ENCODE measurements at places on chromosomes 16 and 17.

DNA sequence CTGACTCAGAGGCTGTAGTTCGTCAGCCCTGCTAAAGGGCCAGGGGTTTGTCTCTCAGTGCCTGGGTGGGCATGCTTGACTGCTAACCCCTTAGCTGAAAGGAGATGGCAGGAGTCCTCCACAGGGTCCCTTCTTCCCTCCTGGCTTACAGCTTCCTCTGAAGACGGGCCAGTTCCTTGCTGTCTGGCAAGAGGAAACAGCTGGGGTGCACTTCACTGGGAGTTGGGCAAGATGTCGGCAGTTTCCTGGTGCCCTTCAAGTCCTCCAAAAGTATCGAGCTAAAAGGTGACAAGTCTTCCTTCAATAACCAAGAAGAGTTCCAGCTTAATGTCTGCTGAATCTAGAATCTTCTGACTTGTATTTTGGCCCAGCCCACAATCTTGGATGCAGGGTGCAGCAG is 23.4 kb downstream of the NUP85 start:
- DNase-seq, result no peak

GRCh38 chr16:84826558-84826941 is 6.8 kb downstream of the CRISPLD2 start:
- no peak for DNase-seq

DNA sequence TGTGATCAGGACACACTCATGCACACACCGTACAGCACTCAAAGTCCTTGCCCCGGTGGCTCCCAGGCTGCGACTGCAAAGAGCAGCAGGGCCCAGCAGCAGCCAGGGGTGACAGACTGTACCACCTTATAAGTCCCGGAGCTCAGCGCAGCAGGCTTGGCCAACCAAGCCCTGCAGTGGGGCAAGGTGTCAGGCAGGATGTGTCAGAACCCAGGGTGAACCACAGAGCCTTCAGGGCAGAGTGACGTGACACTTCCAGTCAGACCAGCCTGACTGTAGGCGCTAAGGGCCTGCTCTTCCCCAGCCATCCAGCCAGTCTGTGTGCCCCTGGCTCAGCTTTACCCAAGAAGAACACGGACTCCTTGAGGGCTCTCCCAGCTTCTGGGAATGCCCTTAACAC is 204.1 kb downstream of the COPRS start:
- peak; percentile 20 for DNase-seq

DNA sequence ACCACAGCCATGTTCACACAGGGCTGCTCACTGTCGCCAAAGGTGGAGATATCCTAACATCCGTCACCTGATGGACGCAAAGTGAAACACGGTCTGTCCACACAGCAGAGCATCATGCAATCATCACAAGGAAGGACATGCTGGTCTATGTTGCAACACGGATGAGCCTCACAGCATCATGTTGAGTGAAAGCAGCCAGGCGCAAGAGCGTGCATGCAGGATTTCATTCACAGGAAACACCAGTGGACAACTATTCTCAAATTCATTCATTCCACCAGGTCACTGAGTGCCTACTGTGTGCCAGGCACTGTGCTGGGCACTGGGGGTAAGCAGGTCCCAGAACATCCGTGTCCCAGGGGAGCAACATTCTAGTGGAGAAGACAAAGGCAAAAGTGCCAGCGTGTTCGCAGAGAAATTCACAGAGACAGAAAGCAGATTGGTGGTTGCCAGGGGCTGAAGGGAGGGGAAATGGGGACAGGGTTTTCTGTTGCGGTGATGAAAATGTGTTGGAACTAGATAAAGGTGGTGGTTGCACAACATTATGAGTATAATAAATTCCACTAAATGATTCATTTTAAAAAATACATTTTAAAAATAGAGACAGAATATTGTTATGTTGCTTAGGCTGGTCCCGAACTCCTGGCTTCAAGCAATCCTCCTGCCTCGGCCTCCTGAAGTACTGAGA is 22.7 kb upstream of the KCNJ12 start:
- DNase-seq, result no peak

DNA sequence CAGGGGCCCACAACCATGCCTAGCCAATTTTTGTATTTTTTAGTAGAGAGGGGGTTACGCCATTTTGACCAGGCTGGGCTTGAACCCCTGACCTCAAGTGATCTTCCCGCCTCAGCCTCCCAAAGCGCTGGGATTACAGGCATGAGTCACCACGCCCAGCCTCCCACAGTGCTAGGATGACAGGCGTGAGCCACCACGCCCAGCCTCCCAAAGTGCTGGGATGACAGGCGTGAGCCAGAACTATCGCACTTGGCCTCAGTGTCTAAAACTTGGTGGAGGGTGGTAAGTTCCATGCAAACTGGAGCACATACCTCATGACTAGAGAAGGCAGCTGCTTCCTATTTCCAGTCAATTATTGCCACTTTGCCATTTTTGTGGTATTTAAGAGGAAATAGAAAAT is 7.1 kb downstream of the HSD17B2 start:
- no peak for DNase-seq

DNA sequence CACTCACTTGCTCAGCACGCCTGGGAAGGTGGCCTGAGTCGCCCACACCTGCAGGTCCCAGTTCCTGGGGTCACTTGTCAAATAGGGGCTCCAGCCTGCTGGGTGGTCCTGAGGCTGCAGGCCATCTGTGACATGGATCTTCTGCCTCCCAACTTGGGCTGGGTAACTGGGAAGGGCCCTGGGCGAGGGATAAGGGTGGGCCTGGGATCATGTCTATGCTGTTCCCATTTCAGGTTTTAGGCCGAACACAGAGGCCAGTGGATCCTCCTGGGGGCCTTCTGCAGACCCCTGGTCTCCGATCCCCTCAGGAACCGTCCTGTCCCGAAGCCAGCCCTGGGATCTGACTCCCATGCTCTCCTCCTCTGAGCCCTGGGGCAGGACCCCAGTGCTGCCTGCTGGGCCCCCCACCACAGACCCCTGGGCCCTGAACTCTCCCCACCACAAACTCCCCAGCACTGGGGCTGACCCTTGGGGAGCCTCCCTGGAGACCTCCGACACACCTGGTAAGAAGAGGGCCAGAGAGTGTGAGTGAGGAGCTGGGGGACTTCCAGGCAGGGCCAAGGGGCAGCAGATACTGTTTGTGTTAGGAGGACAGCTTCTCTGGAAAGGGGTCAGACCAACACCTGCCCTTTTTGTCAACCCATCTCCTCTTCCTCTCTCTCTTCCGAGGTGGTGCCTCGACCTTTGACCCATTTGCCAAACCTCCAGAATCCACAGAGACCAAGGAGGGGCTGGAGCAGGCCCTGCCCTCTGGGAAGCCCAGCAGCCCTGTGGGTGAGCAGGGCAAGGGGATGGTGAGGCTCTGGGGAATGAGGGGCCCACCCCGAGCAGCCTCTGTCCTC is 6.2 kb upstream of the SPATA20 start:
- DNase-seq, result no peak

GRCh38 chr17:10332515-10332914 is 40.3 kb downstream of the MYH13 start:
- DNase-seq, result no peak

DNA sequence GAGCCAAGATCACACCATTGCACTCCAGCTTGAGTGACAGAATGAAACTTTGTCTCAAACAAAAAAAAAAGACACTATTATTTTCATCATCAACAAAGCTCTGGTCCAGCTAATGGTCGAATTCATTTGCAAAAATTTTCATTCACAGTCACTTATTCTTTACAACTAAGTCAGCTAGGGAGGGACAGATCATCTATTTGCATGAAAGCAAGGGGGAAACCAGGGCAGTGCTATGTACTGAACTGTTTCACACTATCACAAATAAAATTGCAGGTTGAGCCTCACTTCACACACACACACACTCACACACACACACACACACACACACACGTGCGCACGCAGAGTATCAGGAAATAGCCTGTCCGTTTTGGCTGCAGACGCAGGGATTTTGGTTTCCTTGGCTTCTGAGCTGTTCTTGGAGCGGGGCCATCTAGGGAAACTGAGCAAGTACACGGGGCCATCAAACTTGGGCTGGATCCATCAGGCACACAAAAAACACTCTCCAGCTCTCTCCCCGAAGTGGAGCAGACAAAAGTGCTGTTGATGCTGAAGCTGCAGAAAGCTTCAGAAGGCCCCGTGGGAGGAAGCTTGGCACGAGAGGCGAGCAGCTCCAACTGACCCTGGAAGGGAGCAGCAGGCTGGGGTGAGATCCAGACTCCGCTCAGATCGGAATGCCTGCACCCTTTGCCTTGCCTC is 44.3 kb upstream of the HELZ start:
- no peak for DNase-seq

- no peak for DNase-seq
These were observed 23.0 kb downstream of the RARA start for GRCh38 chr17:40331743-40332641.

- DNase-seq, result no peak
These were observed 165.5 kb upstream of the TBX2 start for GRCh38 chr17:61233991-61234750.

- DNase-seq, result no peak
These were observed 10.1 kb downstream of the TEKT5 start for GRCh38 chr16:10684511-10685151.

DNA sequence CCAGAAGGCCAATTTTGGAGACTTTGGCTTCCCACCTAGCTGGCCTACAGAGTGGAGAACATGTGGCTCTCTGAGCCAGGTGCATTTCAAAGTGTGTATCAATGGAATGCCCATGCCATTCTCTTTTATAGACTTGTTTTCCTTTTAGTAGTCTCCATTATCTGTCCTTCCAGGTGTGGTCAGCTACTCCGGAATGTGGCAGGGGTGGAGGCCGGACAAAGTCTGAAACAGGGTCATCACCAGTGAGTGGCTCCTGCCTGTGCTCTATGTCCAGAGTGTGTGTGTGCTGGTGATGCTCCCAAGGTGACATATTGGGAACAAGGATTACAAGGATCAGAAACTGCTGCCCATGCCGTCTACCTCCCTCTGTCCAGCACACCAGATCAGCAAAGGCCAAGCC is 3.8 kb upstream of the TMEM220 start:
- no peak for DNase-seq

DNA sequence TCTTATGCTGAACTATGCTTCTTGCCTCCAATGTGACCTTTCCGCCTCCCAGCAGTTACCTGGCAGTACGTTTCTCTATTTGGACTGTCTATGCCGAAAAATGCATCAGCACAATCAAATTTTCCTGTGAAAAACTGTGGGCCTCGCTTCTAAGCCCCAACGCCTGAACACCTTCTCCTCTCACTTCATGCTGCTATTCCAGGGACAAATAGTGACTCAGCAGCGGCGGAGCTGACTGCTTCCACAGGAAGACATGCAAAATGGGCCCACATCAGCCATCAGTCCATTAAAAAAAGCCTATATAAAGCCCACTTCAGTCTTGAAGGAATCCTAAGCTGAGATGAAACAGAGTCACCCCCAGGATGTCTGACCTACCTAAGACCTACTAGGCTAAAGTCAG is 10.5 kb upstream of the PIP4K2B start:
- DNase-seq, result no peak

DNA sequence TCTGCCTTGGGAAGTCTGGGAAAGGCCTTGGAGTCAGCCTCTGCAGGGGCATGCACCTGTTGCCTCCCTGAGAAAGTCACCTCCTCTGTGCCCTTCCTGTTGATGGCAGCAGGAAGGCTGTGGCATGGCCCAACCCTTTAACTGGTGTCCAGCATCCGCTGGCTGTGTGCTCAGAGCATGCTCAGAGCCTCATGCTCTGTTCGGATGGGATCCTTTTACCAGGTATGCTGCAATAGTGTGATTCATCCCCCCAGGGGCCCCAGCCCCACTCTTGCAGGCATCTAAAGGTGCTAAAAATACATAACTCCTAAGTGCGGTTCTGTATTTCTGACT is 24.9 kb downstream of the KLHL36 start:
- no peak for DNase-seq

DNA sequence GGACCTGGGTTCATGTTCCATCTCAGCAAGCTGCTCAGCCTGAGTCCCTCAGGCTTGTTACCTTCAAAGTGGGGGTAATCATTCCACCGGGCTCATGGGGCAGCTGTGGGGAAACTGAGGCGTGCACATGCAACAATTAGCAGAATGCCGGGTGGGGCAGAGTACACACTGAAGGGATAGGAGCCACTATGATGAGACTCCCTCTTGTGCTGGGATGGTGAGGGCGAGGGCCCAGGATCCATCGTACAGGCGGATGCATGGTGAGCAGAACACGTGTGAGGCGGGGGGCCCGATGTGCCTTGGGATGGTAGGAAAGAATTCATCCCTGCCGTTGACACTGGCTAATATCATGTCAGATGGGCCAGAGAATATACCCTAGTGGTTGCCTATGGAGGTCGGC is 25.5 kb upstream of the MAP3K14 start:
- no peak for DNase-seq

DNA sequence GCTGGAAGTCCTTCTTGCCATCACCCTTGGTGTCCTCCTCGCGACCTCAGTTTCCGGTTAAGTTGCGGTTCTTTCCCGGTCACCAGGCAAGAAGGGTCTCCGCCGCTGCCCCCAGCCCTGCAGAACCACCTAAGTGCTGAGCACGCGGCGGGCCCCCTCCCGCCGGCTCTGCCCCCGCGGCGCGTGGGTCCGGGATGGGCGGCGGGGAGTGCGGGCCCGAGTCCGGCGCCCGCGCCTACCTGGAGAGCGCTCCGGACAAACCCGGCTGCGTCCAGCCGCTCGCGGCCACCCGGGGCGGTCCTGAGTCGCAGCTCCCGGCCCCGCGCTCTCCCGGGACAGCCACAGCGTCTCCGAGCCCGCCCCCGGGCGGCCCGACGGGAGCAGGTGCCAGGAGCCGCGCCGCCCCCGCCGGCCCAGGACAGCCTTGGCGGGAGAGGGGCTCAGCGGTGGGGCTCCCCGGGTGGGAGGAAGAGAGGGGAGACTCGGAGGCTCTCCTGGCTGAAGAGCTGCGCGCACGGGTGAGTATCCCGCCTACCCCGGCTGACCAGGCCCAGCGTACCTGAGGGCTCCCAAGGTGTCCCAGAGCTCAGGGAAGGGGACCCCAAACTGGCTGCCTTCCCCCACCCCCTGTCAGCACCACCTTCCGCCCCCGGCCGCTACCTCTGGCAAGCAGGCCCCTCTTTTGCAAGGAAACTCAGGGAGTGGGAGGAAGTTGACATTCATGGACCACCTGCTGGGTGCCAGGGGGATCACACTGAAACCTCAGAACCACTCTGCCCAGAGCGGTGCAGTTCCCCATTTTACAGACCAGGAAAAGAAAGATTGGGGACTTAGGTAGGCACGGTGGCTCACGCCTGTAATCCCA is 22.2 kb upstream of the C17orf113 start:
- no peak for DNase-seq

DNA sequence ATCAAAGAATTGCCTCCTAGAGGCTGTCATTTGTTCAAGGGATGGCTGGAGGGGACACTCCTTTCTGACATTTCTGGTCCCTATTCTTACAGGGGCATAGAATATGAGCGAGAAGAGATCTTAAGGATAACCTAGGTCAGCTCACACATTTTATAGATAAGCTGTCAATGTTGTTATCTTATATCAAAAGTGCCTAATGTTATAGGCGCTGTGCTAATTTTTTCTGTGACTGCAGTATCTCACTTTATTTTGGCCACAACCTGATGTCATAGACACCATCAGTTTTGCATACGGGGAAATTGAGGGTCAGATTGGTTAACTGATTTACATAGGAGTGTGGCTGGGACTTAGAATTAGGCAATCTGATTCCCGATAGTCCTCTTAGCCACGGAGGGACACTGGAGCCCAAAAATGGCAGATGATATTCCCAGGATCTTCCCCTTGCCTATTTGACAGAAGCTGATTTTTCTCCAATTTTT is 1.2 kb downstream of the CPD start:
- peak; percentile 36 for DNase-seq

Data from T-helper 2 cell (primary cell).